ENCODE measurements at places on chromosomes 4 and X. TPM values are rescaled to one million over a fixed set of nuclear protein-coding genes. Genes with fewer than 3 reads are reported as not detected.

The MAGEC1 gene
- not detected for total RNA-seq

The NDNF gene
- 24.5 TPM for total RNA-seq

The PRRG1 gene
- total RNA-seq, result 15.6 TPM

The UGT2A3 gene
- total RNA-seq, result 0.53 TPM

The AKAP14 gene
- total RNA-seq, result not detected

The SPP1 gene
- 76.1 TPM for total RNA-seq

The SPINK2 gene
- not detected for total RNA-seq

The RPL9 gene
- total RNA-seq, result 3,585 TPM

The P2RY8 gene
- 0.26 TPM for total RNA-seq

The FHDC1 gene
- total RNA-seq, result 7.1 TPM

The CLGN gene
- total RNA-seq, result 4.8 TPM

The HMGN5 gene
- total RNA-seq, result 4.9 TPM

The PAK3 gene
- 6.9 TPM for total RNA-seq

The RIPPLY1 gene
- not detected for total RNA-seq
